Fibroblast of skin of back (primary cell): ENCODE measurements at places on chromosomes 2 and 18.

DNA sequence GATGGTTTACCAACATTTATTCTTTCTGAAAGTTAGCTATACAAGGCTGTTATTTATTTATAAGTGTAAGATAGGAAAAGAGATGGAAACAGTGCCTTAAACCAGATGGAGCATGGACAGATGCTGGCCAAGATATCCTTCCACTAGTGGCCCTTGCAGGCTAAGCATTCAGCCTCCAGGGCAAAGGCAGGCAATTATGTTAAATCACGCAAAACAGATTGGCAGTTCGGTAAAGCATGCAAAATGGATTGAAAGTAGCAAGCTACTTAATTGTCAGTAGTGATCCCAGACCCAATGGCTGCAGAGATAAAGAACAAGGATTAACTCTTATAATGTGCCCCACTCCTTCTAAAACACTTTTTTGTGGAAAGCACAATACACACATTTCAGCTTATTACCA lies 105.4 kb upstream of the MAP4K3 start:
- no peak for DNase-seq

DNA sequence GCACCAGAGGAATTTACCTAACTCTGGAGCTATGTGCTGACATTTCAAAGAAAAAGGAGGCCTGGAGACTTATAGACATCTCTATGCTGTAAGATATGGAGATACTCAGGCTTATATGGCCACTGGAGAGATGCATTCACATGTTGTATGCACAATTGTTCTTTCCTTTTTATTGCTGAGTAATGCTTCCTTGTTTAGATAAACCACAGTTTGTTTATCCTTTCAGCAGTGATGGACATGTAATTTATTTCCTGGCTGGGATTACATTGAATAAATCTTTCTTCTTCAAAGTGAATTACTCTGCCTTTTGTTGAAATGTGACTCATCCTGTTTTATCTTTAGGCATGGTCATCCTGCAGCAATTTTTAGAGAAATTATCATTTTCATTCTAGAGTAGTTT lies 716.7 kb upstream of the GCFC2 start:
- no peak for DNase-seq

DNA sequence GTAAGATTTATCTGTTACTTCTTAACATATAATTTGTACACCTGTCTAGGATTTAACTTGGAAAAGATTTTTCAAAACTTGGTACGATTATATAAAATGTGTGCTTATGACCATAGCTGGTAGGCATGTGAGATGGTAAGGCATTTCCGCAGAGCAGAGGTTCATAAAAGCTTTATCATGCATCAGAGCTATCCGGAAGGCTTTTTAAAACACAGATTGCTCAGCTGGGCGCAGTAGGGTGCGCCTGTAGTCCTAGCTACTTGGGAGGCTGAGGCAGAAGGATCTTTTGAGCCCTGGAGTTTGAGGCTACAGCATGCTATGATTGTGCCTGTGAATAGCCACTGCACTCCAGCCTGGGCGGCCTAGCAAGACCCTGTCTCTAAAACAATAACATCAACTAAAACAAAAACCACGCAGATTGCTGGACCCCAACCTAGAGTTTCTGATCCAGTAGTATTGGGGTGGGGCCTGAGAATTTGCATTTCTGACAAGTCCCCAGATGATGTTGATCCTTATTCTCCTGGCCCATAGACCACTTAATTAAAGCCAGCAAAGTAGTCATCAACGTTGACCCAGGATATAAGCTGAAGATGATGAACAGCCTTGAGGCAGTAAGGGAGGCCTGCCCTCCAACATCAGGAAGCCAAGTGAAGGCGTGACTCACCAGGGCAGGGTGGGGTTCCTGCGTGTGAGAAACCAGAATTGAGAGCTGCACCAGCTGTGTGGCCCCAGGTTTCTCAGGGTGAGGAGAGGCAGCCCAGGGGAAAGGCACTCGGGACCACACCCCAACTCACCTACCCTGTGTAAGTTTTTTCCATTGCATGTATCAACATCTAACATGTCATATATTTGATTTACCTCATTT lies 21.6 kb upstream of the SLC20A1 start:
- peak; percentile 82 for DNase-seq

DNA sequence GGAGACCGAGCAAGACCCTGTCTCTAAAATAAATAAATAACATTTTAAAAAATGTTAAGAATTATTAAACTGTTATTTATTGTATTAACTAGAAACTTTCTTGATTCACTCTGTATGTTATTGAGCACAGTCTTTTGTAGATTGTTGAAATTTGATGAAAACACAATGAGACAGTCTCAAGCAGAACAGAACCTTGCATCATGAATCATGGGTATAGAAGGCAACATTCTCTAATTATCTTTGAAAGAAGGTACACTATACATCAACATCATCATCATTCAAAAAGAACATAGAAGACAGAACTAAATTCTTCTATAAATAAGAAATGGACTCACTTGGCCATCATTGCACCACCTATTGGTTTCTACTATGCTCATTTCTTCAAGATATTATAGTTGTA lies 67.7 kb downstream of the SLC8A1 start:
- no peak for DNase-seq

DNA sequence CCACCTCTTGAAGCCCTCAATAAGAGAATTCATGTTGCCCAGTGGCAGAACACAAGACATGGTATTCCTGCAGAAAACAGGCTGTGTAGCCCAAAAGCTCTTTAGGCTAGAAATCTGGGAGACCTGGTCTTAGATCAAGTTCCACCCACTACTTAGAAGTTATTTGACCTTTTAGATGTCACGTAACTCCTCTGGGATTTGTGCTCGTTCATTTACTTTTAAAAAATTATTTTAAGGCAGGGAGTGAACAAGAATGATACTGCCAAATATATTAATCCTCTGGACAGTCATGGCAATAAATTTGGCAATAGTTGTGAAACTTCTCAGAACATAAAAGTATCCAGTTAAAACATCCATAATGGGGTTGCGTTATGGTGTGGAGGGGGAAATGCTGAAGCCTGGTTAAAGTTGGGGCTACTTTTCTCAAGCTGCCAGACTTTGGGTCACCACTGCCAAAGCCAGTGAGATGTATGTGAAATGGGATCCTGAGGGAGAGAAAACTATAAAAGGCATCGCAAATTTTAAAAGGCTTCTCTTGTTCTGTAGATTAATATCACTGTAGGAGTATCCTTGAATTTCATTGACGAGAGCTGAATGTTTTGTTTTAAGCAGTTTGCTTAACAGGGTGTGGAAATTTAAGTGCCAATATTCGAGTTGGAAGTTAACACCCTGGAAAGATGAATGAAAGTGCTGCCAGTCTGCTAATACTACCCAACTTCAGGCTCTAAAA lies 15.8 kb downstream of the DAPL1 start:
- no peak for DNase-seq

GRCh38 chr2:186561467-186562208 lies 28.2 kb upstream of the ITGAV start:
- no peak for DNase-seq
